ENCODE measurements at places on chromosomes 2 and 18.

DNA sequence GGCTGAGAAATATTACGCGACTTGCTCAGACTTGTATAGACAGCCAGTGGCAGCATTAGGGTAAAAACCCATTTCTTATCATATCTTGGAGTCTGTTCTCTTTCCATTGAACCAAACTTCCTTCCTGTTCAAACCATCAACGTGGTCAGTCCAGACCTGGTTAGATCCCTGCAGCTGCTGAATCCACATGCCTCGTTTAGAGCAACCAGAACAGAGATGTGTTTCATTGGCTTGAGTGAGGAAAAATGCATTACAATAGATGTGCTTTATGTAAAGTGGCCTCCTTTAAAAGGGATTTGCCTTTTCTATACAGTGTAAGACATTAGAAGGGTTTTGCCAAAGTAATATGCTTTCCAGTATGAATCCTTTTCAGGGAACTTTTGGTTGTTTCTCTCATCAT lies 232.4 kb downstream of the MEIS1 start:
- DNase-seq, result no peak

DNA sequence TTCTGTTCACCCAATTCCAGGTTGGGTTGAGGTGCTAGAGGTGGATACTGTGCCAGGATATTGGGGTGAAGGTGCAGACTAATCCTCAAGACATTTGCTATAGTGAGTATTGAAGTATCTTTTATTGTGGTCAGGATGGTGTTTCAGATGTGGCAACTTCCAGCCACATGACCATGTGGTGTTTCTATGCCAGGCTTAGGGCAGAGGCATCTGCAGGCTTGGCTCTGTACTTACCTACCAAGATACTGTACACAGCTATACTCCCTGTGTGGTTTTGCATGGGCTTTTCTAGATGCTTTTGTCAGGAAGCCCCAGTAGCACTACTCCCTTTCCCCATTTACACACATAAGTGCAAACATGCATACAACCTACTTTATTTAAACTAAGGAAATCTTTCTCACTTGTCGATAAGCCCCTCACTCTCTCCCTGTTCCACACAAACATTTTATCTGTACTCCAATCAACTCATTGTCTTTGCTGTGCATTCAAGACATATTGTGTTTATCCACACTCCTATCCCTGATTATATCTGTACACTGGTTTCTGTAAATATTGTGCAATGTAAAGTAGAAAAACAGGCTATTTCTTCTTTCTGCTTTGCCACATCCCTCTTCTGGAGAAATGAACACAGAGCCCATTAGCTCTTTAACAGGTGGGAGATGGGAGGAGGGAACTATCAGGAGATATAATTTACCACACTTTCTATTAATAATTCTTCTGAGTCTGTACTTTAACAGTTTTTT lies 12.3 kb downstream of the ARL6IP6 start:
- DNase-seq, result peak; percentile 27

DNA sequence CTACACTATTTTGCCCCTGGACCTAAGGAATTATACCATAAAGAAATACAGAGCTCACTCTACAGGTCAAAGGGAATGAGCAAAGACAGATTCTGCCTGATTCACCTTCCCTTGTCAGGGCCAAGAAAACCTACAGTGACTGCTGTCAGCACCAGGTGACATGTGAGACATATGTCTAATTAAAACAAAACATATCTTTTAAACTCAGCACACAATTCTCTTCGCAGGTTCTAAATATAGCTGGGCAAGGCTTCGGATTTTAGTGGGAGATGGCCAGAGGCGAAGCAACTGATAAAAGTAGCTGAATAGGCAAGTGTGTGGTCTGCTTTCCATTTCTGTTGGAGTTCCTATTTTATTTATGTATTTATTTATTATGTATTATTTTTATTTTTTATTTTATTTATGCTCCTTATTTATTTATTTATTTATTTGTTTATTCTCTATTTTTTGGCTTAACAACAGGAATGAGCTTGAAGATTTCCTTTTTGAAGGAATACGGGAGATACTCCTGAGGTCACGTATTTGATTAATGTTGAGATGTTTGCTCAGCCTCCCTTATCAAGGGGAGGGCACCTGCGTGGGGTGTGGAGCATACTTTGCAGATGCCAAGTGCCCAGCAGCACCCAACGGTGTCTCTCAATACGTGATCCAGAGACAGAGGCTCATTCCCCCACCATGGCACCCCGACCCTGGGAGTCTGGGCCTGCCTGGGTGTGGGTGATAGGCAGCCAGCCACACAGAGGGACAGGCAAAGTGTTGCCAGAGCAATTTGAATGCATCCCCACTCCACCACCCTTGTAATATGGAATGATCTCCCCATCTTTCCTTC lies 141.8 kb downstream of the RNF152 start:
- DNase-seq, result no peak

DNA sequence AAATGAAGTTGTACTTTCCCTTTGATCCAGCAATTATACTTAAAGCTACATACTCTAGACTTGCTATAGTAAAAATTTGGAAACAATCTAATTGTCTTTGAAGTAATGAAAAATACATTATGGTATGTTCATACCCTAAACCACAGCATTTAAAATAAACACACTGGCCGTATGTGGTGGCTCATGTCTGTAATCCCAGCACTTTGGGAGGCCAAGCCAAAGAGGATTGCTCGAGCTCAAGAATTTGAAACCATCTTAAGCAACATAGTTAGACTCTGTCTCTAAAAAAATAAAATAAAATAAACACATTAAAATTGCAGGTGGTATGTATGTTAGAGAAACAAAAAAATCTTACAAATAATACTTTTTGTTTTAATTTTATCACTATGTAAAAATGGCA lies 208.1 kb upstream of the KLHL14 start:
- no peak for DNase-seq

DNA sequence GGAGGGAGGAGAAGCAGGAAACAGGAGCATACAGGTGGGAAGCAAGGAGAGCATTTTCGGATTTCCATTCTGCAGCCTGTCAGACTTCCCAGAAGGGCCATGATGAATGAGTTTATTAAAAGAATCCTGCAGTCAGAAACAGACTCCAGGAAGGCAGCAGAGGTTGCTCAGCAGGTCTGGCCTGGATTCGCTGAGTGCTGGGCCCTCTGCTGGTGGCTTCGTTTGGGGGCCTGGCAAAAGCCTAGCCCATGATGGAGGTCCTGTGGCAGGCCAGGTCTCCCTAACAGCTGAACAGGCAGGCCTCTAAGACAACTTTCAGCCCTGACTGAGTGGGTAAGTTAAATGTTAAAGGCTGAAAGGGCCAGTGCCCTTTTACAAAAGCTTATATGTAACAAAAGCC lies 108.2 kb upstream of the CAPN13 start:
- DNase-seq, result no peak

DNA sequence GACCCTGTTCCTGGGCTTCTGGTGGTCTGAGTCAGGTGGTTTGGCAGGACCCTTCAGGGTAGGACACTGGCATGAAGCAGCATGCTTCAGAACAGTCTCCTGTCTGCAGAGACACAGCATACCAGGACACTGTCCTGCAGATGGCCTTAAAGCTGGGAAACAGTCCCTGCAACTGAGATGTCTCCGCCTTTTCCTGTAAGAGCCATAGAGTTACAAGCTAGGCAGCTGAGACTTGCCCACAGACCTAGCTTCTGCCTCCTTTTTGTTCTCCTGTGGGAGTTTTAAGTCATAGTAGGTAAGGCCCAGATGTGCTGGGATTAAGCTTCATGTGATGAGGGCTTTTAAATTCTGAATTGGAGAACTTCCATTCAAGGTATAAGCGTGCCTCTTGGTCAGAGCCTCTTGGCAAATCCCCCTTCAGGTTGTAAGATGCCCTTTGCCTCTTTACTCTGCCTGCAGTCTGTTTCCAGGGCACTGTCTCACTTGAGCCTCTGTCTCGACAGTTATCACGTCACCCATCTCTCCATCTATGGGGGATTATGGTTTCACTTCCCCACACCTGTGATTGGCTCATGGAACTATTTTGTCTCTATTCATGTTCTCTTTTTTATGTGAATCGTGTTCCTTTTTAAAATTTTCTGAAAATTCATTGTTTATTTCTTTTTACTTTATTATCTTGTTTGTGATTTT lies 51.8 kb downstream of the COA5 start:
- no peak for DNase-seq

DNA sequence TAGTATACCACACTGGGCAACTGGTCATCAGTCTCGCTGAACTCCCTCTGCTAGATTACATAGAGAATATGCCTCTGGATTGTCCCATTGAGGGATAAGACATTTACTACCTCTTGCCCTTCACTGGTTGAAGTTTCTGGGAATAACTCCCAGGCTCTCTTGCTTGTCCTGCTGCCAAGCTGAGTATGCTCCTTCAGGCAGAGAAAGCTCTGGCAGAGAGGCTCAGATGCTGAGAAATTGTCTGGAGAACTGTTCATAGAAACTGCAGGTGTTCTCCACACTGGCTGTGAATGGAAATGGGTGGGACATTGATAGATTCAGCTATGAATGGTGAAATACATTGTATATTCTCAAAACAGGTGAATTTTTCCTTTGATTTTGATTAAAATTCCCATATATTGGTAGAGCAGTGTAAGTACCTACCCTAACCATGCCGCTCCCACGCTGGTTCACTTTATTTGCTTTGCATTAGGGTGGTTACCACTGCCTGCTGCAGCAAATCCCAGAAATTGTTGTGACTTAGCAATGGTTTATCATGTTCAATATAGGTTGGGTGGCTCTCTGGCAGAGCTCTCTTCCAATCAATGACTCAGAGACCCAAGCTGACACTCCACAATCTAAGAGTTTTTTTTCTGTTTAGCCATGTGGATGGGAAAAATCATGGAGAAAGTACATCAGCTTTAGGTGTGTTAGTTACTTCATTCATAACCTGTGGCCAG lies 36.7 kb downstream of the FAM117B start:
- DNase-seq, result no peak

GRCh38 chr2:102250278-102250821 lies 61.0 kb upstream of the IL1RL1 start:
- no peak for DNase-seq

GRCh38 chr2:236582968-236583367 lies 13.3 kb downstream of the ACKR3 start:
- no peak for DNase-seq

- no peak for DNase-seq
Measured at GRCh38 chr2:41199334-41199733, 747.4 kb upstream of the SLC8A1 start.

DNA sequence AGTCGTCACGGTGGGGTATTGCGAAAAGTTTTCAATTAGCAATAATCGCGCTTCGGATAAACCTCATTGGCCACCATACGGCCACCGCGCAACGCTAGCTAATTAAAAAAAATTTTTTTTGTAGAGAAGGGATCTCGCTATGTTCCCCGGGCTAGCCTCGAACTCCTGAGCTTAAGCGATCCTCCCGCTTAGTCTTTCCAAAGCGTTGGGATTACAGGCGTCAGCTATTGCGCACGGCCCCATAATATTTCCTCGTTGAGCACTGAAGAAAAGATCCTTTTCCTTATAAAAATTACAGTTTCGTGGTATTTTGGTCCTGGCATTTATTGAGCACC lies 759 bp upstream of the ACTR1B start:
- DNase-seq, result peak; percentile 15

DNA sequence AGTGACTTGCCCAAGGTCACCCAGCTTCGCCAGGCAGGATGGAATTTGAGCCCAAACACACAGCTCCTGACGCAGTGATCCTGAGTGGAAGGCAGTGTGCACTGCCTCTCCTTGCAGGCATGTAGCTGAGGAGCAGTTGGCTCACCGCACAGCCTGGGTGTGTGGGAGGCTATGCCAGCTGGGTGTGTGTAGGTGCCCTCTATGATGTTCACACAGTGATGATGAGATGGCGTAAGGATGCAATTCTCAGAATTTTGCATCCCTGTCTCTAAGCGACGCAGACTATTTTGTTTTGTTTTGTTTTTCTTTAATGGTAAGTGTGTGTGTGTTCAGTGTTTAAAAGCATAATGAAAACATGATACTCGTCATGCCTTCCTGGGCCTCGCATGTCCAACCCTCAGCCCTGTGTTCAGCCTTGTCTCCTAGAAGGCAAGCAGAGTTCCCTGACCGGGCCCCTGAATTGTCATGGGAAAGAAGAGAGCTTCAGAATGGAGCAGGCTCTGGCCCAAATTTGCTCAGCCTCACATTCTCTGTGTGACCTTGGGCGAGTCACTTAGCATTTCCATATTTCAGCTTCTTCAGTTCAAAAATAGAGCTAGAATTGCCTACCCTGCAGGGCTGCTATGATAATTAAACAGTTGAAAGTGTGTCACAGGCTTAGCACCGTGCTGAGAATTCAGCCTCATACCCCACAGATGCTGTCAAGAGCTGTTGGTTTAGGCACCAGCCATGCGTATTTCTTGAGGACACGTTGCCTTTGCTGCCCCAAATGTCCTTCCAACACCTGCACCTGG lies 603.6 kb upstream of the RAB6C start:
- no peak for DNase-seq

DNA sequence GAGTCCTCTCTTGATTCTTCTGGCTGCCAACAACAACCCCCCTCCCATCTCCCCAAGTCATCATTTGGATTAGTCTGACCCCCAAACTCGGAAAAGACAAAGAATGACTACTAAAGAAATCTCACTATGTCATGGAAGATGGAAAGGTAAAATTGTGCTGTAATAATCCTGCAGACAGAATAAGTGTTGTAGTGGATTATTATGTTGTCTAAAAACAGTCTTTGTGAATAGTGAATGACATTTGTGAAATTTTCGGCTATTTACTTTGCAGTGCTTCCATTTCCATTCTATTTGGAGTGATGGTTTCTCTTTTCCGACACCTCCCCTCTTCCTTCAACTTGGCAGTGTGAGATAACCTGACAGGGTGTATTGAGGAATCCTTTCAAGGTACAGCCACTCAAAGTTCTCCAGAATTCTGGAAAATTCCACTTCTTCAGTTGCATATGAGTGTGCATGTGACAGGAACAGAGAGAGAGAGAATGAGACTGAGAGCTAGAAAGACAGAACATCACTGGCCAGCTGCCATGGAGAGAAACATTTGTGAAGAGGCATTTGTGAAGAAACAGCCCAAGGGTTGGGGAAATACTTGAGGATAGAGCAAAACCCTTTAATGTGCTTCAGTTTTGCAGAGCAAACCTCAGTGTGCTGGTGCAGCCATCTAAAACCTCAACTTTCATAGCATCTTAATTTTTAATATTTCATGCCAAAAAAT lies 141.9 kb upstream of the DLX2 start:
- DNase-seq, result no peak

DNA sequence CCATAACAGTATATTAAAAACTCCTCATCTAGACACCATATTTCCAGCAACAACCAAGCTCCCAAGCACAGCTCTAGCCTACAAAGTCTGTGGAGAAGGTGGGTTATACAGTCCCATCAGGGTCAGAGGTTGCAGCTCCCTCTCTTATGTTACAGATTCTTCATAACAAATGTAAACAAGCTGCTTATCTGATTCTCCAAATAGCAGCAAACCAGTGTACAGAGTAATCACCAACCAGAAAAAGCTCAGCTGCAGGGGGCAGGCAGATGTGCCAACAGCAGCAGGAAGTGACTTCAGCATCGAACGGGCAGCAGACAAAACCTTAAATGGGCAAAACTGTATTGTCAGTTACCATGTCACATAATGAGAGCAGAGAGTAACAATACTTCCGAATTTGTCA lies 52.9 kb upstream of the NABP1 start:
- DNase-seq, result peak; percentile 46

GRCh38 chr2:239024226-239024625 lies 176.3 kb downstream of the TWIST2 start:
- no peak for DNase-seq

All from activated CD4-positive, alpha-beta T cell treated with anti-CD3 and anti-CD28 coated beads, Interleukin-2, amount 50 U/mL, for 1 hour (primary cell).